ENCODE measurements at places on chromosomes 16 and 17. TPM values are rescaled to one million over a fixed set of nuclear protein-coding genes. Genes with fewer than 3 reads are reported as not detected.
A peak's percentile ranks its signal among the peaks of the same experiment; 100 is the strongest.

GRCh38 chr16:22912654-22913053 is 98.7 kb downstream of the HS3ST2 start:
- no peak for DNase-seq

GRCh38 chr17:35051183-35051578 is 12.3 kb downstream of the RFFL start:
- DNase-seq = peak; percentile 2

- no peak for DNase-seq
These were observed 28.7 kb upstream of the MYOCD start for GRCh38 chr17:12637015-12637414.

DNA sequence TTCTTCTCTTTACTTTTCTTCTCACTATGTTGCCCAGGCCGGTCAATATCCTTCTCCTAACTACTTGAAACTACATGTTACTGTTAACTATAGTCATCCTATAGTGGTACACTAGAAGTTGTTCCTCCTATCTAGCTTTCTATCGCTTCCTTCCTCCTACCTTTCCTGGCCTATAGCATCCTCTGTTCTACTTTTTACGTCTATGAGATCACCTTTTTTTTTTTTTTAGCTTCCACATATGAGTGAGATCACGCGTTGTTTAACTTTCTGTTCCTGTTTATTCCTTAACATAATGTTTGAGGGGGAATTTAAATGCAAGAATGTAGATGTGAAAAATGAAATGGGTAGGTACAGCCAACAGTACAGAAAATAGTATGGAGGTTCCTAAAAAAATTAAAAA is 30.5 kb upstream of the YPEL2 start:
- DNase-seq = no peak

DNA sequence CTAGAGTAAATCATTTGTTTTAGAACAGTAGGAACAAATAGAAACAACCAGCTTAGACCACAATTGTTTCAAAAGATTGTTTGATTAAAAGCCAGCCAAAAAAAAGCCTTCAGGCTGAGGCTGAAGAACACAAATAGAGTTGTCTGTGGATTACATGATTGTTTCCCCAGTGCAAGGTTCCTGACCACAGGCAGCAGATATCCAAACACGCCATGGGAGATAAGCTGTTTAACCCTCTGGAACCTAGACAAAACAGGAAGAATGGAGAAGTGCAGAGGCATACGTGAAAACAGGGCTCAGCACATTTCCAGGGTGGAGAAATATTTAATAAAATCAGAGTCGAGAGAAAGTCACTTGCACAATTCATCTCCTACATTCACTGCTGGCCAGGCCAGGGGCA is 21.0 kb downstream of the ATPAF2 start:
- no peak for DNase-seq

DNA sequence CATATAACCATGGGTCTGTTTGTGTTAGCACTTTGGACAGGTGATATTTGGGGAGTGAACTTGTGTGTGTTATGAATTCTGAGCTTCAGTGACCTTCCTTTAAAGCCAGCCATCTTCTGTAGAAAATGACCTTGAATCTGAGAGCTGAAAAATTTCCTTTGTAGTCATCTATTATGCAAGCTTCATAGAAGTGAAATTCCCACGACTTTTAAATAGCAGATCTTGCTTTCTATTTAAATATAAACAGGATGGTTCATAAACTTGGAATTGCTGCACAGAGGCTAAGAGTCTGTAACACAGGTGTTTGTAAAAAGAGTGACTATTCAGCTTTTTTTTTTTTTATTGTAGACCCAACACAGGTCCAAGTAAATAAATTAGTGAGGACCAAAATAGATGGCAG is 85.5 kb downstream of the MARCHF10 start:
- DNase-seq = no peak

- no peak for DNase-seq
These were observed 28.4 kb upstream of the STH start for GRCh38 chr17:45970659-45971058.

CCL18 gene
- total RNA-seq = not detected

CDRT15 gene
- total RNA-seq = not detected

NEK8 gene
- 2.8 TPM for total RNA-seq

MSLN gene
- 1.4 TPM for total RNA-seq

ABCA8 gene
- total RNA-seq = 119 TPM

ADGRG1 gene
- total RNA-seq = 32.0 TPM
